Hippocampal formation (tissue), 2 donors: ENCODE measurements at places on chromosomes 16 and 17.

GRCh38 chr16:48444574-48444973 lies 59.4 kb upstream of the SIAH1 start:
- DNase-seq = no peak

GRCh38 chr17:2282297-2282873 lies 21.2 kb downstream of the SMG6 start:
- DNase-seq = no peak

DNA sequence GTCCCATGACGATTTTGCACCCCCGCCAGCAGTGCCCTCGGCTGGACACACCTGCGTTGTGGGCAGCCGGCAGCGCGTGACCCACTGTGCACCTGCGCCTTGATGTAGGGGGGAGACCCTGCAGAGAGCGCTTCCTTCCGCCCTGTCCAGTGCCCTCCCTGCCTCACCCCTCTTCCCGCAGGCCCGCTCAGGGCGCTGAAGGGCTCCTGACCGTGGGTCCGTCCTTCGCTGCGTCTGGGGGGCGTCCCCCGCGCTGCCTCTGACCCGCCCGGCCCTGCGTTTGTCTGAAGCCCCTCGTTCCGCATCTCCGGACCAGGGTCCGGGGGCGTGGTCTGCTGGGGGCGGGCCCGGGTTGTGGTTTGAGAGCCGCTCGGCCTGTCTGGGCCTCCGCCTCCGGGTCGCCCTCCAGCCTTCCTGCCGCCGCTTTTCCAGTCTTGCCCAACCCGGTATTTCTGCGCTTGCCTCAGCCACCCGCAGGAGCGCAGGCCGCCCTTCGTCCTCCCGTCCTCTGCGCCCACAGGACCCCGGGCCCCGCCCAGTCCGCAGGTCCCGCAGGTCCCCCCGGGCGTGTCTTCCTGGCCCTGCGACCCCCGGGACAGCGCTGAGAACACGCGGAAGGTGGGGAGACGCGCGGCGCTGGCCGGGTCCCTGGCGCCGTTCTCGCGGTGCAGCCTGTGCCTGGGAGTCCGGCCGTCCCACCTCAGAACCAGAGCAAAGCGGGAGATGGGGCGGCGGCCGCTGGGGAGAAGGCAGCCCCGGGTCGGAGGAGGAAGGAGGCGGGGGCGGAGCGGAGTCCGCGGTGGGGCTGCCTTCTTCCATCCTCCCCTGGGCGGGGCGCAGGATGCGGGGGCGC lies 4.0 kb upstream of the IL17C start:
- DNase-seq = no peak

- no peak for DNase-seq
Measured at GRCh38 chr16:73711406-73712080, 585.1 kb upstream of the PSMD7 start.

DNA sequence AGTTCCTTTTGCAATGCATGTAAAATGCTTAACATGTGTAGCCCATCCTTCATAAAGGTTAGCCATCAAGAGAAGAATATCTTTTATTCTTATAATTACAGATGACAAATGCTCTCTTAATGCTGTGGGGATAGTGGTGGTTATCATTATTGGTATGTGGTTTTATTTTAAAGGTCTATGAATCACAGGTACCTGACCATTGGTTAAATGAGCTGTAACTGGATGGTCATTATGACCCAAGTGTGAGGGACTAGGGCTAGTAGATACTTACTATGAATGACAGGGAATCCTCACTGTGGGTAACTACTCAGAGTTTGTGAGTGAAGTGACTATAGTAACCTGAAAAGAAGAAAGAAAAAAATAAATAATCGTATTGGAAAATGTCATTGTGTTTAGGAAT lies 78.8 kb downstream of the CDRT15 start:
- DNase-seq = no peak

DNA sequence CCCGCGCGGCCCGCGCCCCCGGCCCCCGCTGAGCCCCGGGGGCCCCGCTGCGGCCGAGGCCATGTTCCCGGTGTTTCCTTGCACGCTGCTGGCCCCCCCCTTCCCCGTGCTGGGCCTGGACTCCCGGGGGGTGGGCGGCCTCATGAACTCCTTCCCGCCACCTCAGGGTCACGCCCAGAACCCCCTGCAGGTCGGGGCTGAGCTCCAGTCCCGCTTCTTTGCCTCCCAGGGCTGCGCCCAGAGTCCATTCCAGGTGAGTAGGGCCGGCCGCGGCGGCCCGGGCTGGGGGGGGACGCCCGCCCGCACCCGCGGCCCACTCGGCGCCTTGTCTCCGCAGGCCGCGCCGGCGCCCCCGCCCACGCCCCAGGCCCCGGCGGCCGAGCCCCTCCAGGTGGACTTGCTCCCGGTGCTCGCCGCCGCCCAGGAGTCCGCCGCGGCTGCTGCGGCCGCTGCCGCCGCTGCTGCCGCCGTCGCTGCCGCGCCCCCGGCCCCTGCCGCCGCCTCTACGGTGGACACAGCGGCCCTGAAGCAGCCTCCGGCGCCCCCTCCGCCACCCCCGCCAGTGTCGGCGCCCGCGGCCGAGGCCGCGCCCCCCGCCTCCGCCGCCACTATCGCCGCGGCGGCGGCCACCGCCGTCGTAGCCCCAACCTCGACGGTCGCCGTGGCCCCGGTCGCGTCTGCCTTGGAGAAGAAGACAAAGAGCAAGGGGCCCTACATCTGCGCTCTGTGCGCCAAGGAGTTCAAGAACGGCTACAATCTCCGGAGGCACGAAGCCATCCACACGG lies 504 bp downstream of the MAZ start:
- no peak for DNase-seq

DNA sequence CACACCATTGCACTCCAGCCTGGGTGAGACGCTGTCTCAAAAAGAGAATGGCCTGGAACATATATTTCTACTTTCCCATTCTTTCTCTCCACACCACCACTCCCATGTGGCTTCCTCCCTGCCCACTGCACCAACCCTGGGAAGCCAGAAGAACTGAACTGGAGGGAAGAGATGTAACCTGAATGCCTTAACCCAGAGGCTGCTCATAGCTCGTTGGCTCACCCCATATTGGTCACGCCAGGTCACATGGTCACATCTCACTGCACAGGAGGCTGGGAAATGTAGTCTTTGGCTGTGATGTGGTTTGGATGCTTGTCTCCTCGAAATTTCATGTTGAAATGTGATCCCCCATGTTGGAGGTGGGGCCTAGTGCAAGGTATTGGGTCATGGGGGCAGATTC lies 5.9 kb upstream of the DNAH17 start:
- DNase-seq = no peak

DNA sequence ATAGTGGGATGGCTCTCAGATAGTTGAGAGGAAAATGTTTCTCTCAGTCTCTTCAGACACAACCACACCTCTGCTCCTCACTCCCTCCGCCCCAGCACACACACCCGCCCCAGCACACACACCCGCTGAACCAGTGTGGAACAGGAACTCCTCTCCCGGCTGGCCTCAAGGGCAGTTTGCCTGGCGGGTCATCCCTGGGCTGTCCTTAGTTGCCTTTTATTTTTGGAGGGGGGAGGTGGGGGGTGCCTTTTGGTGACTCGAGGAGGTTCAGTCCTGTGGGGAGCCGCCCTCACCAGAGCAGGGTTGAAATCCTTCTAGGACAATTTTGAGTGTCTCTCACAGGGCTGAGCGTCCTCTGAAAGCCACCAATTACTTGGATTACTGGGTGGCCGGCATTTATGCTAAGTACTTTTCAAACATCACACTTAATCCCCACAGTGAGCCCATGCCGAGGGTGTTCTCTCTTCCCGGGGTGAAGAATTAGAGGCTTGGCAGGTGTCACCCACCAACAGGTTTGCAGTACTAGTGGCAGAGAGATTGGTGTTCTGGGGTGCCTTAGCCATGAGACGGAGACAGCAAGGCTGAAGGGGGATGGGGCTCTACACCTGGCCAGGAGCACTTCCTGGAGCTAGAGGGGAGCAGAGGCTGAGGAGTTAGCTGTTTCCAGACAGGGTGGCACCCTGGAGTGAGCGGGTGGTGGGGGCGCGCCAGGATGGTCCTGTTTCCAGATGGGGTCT lies 2.8 kb downstream of the RASD1 start:
- no peak for DNase-seq
